Right hindlimb (tissue), 1 donor: ENCODE measurements at places on chromosomes 11 and 22.

DNA sequence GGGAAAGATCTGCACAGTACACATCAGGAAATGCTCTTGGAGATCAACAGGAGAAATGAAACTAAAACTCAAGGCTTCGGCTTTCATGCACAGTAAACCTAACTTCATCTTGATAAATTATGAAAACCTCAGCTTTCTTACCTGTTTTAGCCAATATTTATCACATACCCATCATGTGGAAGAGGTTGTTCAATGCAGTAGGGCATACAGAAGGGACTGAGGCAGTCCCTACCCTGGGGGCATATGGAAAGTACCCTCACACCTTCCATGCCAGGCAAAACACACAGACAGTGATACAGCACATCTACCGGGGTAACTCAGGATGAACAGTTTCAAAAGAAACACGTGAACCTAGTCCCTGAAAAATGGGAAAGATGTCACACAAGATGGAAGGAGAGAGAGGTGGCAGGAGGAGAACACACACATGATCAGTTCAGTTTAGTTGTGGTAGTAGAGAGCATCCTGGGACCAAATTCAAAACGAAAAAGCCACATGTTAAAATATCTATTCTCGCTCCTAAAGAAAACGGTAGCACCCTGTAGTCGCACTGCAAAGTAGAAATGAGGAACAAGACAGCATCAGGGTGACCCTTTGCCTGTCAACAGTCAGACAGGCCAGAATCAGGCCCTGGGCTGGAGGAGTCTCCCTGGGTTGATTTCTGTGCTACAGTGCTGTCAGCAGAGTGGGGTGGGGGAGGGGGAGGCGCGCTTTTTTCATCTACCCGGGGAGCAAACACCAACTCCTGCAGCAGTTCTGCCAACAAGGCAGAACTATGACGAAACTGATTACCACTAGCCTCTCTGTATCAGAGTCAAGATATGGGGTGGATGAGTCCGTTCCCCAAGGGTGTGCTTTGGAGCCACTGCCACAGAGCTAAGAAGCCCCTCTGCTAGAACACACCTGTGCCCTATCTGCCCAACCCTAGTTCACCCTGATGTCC is 1.3 kb downstream of the HIRA start:
- peak; percentile 45 for DNase-seq

DNA sequence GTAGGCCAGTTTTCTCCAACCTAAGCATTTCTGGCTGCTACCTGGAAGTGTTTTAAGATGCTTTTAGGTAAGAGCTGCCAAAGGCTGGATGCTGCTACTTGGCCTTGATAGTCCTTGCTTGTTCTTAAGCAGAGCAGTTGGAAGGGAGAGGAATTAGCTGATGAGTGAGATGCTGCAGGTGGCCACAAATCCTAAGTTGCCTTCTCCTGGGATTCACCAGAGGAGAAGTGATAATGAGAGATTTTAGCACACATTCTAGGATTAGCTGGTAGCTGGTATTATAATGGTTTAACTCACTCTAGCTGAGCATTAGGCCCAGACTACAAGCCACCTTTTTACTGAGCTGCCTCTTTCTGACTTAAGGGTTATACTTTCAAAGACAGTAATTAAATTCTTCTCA is 442.9 kb upstream of the RAG2 start:
- DNase-seq, result no peak

- no peak for DNase-seq
Observed at GRCh38 chr11:10540546-10540914, 457 bp downstream of the RNF141 start.

DNA sequence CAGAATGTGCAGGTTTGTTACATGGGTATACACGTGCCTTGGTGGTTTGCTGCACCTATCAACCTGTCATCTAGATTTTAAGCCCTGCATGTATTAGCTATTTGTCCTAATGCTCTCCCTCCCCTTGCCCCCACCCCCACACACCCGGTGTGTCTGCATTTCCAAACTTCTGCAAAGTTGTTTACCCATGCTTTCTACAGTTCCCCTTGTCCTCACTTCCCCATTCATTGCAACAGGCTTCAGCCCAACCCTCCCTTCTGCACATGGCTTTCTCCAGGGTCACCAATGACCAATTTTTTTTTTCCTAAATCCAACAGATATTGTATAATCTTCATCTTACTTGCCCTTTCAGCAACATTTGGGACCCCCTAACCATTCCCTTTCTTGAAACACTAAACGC is 32.0 kb upstream of the NUP50 start:
- no peak for DNase-seq

DNA sequence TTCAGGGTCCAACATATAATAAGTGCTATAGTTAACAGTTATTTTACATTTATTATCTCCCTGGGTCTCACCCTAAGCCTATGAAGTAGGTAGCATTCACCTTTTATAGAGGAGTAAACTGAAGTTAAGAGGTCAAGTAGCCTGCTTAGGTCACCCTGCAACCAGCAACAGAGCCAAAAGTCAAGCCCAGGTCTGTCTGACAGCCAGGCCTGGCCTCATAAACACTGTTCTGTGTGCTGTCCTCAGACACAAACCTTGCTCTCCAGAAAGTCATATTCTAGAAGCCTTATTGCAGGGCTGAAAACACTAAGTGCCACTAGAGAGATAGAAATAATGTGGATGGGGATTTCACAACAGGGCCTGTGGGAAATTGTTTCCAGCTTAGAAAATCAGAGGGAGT is 59.3 kb downstream of the BDNF start:
- DNase-seq, result no peak

- DNase-seq, result no peak
Observed at GRCh38 chr11:20688761-20689160, 19.4 kb downstream of the NELL1 start.

DNA sequence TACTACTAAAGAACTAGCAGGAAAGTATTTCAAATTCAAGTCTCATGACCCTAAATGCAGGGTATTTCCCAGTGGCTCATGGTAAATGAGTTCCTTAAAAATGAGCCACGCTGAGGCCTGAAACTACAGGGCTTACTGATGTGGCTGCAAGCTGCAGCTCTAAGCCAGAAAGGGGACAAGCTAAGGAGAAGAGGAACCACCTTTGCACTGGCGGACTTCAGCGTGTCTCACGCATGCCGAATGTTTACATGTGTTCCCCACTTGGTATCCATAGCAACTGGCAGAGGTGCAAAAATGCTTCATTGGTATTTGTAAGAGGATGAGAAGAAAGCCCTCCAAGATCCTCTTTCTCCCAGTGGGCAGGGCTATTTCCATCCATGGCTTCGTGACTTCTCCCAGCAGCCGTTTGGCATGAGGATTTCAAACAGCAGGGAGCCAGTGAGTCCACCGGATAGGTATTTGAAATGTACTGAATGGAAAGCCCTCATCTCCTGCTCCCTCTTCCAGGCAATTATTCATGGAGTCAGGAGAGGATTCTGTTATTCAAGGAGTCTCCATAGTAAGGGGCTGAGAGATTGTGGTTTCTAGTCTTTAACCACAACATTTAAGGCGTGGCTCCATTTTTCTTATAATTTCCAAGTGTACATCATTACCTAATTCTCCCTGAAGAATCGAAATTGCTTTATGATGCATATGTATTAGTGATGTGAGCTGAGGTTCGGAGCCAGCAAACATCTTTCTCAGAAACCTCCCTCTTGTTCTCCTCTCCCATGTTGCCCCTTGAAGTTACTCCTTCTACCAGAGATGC is 55.3 kb upstream of the CD44 start:
- DNase-seq, result peak; percentile 93

DNA sequence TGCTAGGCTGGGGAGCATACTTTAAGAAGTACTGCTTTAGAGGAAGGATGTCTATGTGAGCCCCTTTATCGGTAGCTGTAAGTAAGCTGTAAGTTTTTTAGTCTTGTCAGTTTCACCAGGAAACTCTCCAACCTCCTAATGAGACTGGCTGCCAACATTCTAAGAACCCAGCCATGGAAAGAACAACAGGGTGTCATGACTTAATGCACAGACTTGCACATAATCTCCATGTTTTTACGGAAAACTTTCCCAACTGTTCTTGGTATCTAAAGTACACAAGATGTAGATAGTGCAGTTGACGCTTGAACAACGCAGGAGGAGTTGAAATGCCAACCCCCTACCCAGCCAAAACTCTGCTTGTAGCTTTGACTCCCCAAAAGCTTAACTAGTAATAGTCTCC is 9.0 kb downstream of the OR8A1 start:
- no peak for DNase-seq

- no peak for DNase-seq
Observed at GRCh38 chr11:22197139-22198005, 4.5 kb downstream of the ANO5 start.

DNA sequence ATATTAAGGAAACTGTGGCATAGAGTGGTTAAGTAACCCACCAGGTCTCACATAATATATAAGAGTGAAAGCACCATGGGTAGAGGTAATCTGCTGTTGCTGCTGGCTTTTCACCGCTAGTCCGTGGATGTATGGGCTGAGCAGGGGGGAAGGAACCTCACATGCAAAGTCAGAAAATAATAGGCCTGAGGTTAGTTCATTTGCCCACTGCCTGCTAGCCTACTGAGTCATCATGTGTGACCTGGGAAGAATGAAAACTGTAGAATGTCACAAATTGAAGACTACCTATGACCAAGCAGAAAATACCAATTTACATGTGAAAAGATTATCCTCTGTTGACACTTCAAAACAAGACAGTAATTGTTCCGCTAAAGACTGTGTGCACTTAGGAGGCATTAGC is 560.1 kb upstream of the FAT3 start:
- DNase-seq, result no peak

GRCh38 chr11:49995565-49995964 is 13.2 kb upstream of the OR4C12 start:
- DNase-seq, result no peak

- no peak for DNase-seq
Observed at GRCh38 chr11:33689501-33689900, 11.1 kb downstream of the C11orf91 start.

GRCh38 chr11:72238040-72238450 is 5.9 kb downstream of the PHOX2A start:
- no peak for DNase-seq

DNA sequence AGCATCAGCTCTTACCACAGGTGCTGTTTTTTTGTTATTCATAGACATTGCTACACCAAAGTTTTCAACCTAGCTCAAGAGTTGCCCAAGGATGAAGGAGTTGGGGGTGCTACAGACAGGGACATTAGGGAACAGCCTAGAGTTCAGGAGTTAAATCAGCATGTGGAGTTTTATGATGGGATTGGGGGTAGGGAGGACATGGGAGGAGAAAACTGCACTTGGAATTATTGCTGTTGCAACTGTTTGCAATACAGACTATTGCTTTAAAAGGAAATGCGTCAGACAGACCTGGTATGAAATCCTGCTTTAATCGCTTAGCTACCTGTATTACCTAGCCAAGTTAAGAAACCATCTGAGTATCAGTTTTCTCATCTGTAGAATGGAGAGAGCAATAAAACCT is 6.3 kb downstream of the TMA7B start:
- no peak for DNase-seq

DNA sequence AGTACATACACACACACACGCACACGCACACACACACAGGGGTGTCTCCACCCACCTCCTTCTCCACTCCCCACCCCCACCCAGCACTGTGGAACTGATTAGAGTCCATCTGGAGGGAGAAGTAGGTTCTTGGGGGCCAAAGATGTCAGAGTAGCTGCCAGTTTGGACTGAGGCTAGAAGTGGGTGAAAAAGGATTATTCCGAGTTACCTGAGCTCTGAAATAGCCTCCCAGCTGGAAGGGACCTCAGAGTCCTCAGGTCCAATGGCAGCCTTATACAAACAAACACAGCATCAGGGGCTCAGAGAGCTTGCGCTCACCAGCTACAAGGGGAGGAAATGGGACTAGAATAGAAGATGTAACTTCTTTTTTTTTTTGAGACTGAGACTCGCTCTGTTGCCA is 20.8 kb downstream of the IL10RA start:
- DNase-seq, result no peak

- DNase-seq, result peak; percentile 22
Observed at GRCh38 chr22:19983741-19984140, 32.9 kb downstream of the ARVCF start.
